Stimulated activated naive CD8-positive, alpha-beta T cell treated with anti-CD3 and anti-CD28 coated beads, Interleukin-15, amount 100 ng/mL, for 72 hours (primary cell): ENCODE measurements at places on chromosomes 6 and 20.

DNA sequence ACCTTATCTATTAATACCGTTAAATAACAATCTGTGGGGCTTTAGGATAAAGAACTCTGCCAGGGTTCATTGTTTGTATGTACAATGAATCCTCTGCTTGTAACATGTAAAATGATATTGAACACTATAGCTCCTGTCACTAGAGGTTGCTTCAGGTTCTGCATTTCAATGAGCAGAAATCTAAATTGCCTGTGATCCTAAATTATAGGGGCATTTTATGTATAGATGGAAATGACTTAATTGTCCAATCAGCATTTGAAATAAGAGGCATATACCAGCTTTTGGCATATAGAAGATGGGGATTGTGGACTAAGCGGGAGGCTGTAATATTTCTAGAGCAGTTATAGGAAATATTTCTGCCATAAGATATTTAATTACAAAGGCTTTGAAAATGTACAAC, 2.0 kb downstream of the NCOA3 start:
- DNase-seq, result no peak

DNA sequence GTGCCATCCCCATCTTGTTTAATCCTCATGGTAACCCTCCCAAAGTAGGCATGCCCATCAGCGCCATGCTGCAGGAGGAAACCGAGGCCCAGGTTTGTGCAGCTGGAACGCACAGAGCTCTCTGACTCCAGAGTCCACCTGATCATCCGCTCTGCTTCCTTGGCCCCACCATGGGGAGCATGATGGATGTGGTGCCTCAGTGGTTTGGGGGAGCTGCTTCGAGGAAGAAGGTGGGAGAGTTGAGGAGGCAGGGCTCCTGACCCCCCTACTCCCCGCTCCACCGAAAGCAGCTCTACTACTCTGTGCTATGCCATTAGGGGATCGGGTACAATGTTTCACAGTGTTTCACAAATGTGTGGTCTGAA, 52.2 kb downstream of the TGM2 start:
- DNase-seq, result no peak

DNA sequence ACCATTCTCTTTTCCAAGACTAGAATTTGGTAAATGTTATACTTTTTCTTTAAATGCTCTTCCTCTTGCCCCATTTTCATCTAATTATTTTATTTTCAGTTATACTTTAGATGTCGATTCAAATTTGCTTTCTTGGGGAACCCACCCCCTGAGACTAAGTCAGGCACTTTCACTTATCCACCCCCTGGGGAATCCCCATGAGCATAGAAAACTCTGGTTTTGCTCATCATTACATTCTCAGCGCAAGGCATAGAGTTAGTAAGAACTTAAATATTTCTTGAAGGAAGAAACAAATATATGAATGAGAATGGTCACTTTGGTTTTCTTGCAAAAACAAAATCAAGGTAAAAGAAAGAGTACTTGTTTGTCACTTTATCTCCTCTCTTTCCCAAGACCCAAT, 25.1 kb upstream of the HSF2 start:
- no peak for DNase-seq

GRCh38 chr20:60408435-60408834, 450.2 kb downstream of the CDH26 start:
- DNase-seq, result no peak

GRCh38 chr6:141426400-141426980, 706.2 kb upstream of the GJE1 start:
- no peak for DNase-seq

- DNase-seq, result no peak
Measured at GRCh38 chr6:62393608-62394007, 107.6 kb upstream of the KHDRBS2 start.

DNA sequence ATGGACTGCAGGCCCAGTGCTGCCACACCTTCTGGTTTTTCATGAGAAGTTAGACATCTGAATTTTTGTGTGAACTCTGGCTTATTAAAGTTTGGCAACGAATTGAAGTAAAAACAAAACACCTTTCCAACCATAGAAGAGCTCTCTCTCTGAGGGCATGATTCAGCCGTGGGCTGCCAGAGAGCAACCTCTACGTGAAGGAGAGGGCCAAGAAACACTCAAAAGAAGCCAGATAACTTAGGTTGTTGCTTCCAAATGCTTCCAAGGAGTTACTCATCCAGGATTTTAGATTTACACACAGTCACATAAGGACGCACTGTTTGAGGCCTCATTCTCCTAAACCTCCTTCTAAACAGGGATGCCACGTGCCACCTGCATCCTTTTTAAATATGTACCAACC, 65.5 kb downstream of the NRN1 start:
- no peak for DNase-seq

DNA sequence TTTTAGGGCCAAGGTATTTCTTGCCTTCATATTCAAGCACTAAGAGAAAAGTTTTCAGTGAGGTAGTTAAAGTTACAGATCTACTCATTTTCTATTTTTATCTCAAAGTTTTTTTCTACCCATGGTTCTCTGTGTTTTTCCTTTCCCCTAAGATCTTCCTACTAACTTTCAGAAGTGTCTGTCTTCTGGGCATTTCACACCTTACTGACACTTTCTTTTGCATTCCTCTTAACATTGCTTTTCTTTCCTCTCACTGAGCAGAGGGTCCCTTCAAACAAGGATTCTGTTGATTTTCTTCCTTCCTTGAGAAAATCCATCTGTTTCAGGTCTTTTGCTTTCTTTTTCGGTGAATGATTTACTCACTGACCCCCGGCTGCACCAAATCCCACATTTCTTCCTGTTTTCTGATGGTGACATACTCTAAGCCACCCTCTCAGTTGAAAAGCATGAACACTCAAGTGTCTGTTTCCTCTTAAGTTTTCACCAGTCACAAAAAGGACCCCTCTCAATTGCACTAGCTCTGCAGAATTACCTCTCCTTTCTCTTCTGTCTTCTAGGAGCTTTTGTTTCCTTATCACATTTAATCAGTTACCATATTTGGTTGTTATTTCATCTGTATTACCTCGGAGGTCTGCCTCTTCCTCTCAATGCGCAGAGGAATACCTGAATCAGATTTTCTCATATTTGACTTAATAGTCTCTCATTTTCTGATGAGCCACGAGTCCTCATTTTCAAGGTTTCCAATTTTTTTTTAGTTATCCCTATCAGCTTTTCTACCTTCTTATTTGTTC, 73.5 kb upstream of the RNF217 start:
- no peak for DNase-seq

GRCh38 chr6:53347921-53348370, 804 bp downstream of the ELOVL5 start:
- DNase-seq, result peak; percentile 45

DNA sequence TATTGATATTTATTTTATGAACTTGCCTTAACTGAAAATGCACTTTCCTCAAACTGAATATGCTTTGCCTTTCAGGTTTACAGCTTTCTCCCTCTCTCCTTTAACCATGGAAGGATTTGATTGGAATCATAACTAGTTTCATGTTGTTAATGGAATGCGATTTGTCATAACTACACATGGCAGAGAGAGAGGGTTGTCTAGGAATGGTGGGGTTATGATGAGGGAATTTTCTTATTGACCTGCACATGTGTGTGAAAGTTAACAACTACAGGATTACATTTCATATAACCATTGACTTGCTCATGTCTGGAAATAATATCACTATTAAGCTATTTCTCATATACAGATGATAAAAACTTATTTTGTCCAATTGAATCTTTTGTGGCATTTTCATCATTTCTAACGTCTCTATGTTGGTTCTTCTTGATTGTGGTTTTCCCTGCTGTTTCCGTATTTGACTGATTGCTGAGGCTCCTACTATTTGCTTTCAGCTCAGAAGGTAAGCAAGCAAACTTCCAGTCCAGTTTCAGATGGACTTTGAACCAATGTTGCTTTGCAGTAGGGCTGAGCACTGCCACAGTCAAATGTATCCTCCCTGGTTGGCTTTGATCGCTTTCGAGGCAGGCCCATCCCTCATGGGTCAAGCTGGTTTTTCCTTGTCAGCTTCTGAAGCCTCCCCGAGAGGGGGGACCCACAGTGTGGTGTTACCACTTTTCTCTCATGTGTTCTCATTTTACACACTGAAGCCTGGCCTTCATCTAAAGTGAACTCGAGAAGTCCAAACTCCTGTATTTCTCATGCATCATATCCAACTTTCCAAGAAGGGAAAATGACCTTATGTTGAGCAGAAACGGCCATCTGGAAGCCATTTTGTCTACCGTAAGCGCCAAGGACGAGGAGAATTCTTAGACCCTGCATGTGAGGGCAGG, 7.6 kb upstream of the CCN2 start:
- DNase-seq, result no peak

GRCh38 chr20:63173552-63174191, 42.3 kb downstream of the YTHDF1 start:
- no peak for DNase-seq

DNA sequence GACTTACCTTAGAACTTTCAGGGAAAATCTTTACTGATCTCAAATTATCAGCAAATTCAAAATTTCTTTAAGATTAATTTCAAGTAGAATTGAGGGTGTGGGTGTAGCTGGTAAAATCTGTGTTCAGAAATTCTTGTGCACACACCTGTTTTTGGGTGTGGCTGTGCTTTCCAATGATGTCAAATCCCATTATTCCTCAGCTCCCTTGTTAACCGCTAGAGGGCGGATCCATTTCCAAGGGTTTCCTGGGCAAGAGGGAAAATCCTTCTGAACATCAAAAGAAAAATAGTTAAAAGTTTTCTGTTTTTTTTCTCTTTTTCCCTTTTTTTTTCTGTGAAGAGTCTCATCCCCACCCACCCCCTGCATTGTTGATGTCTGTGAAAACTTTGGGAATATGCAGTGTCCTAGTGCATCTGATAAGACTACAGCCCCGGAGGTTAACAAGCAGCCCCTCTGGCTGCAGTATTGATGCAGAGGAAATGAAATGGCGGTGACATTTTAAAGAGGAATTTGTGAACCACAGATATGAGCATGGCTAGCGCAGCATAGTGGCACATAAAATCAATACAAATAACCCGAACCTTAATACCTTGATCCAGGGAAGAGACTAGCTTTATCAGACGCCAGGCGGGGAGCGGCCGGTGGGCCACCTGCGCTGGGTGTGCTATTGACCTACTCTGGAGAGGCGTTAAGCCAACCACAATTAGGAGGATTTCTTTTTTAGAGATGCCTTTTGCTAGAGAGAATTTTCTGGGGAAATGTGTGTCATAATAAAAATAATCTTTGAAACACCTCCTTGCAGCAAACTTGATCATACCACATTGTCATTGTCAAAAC, 130.9 kb downstream of the FOXA2 start:
- no peak for DNase-seq

GRCh38 chr6:167872538-167873210, 46.0 kb downstream of the AFDN start:
- no peak for DNase-seq

GRCh38 chr6:2086326-2086965, 159.0 kb downstream of the GMDS start:
- no peak for DNase-seq

- DNase-seq, result no peak
Measured at GRCh38 chr6:38688579-38689087, 14.3 kb downstream of the GLO1 start.
